ENCODE measurements at places on chromosomes 4 and X. TPM values are rescaled to one million over a fixed set of nuclear protein-coding genes. Genes with fewer than 3 reads are reported as not detected.

Gene MAEA
- 54.8 TPM for total RNA-seq

Gene RAB41
- not detected for total RNA-seq

Gene MAPK10
- total RNA-seq, result 69.6 TPM

Gene UGT2A1
- not detected for total RNA-seq

Gene RHOH
- not detected for total RNA-seq

Gene FDCSP
- total RNA-seq, result not detected

Gene DMP1
- total RNA-seq, result not detected

Gene ARHGAP6
- total RNA-seq, result 20.9 TPM

Gene AMER1
- 2.0 TPM for total RNA-seq

Gene GPM6B
- total RNA-seq, result 0.57 TPM

Gene MGAT4D
- total RNA-seq, result not detected

Gene NAP1L3
- 12.4 TPM for total RNA-seq

Gene SMIM14
- 122 TPM for total RNA-seq

Gene ERVMER34-1
- total RNA-seq, result not detected

Gene KLF8
- 0.90 TPM for total RNA-seq
